ENCODE measurements at places on chromosomes 12 and 14.
A peak's percentile ranks its signal among the peaks of the same experiment; 100 is the strongest.

GRCh38 chr12:115960868-115961802 lies 316.4 kb downstream of the MED13L start:
- no peak for DNase-seq

- peak; percentile 95 for DNase-seq
Observed at GRCh38 chr14:31205681-31206535, 1.7 kb downstream of the HECTD1 start.

DNA sequence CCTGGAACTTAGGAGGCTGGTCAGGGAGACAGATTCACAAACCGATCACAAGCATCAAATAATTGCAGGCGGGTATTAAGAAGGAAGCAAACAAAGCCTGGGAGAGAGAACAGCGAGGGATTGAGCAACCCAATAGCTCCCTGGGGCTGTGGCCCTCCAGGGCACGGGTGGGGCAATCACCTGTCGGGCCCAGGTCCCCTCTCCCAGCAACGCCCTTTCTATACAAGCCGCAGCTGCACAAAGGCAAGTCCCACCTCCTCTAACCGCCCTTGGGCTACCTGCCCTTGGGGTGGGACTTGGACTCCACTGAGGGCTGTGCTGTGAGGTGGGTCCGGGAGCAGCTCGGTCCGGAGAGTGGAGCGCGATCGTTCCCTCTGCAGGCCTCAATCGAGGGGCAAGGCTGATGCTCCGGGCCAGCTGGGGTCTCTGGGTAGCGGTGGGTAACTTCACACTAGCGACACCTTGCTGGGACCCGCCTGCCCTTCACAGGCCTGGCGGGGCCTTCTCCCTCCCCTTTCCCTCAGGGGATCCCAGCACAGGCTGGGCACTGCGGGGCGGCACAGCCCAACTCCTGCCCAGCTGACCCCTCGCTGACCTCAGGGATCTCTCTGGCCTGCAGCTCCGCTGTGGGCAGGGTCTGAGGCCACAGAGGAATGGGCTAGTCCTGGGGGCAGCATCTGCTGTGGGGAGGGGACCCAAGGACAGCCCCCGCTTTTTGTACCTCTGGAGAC lies 8.0 kb downstream of the PHB2 start:
- DNase-seq: no peak

DNA sequence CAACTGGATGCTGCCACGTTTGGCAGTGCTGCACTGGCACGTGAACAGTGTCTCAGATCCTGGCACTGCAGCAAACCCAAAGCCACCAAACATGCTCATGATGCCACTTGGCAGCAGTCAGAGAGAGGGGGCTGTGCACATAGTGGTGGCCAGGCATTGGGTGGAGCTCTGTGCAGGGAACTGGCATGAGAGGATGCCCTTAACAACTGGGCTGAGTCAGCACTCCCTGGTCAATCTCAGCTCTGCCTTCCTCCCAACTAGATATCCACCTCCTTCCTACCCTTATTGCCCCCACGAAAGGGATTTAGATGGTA lies 37.0 kb downstream of the ZFHX2 start:
- DNase-seq: no peak

DNA sequence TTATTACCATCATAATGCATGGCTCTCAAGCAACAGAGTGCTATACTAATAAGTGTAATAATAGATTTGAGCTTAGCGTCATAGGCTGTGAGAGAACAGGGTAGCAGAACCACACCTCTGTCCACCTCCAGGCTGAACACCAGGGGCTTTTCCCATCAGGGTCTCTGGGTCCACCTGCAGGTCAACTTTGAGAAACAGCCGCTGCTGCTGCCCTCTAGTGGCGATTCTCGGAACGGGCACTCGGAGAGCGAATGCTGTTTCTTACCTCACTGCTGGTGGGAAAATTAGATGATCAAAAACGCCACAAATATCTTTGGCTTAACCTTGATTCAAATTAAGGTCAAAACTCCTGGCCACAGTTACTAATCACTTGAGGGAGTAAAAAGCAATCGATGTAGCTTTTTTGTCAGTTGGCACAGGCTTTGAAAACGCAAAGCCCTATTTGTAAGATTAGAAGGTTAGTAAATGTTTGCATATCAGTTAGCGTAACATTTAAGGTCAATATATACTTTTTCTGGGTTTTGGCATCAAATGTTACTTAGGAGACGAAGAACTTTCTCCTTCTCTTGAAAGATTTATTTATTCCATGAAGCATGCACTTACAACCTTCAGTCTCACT lies 127.9 kb upstream of the TMEM132D start:
- peak; percentile 6 for DNase-seq

Data from AG10803 (cell line).